H54 (cell line): ENCODE measurements at places on chromosomes 3 and 15.

- DNase-seq, result no peak
Measured at GRCh38 chr3:10568549-10568948, 63.2 kb upstream of the ATP2B2 start.

DNA sequence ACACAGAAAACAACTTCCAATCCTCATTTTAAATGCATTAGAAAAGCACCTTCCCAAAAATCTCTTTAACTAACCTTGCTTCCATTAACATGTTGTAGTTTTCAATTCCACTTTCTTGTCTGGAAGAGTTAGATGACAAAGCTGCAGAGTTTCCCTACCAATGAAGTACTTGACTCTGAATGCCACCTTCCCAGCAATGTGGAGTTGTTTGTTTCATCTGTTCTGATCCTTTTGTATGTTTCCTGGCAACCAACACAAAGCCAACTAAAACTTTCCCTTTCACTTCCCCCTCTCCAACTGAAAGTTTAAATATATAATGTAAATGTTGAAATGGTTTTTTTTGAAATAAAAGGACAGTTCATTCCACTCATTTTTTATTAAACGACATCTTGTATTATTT is at the start of gene WDR49:
TSS of gene WDR49 (minus strand) at position 183 of the 400 bp plus-strand sequence. CDS start 517 bp downstream, outside the sequence.
- DNase-seq, result no peak

GRCh38 chr15:40282147-40282868 is 556 bp downstream of the ANKRD63 start:
- DNase-seq, result no peak

- no peak for DNase-seq
Measured at GRCh38 chr3:48528754-48529153, 24.8 kb upstream of the SHISA5 start.

DNA sequence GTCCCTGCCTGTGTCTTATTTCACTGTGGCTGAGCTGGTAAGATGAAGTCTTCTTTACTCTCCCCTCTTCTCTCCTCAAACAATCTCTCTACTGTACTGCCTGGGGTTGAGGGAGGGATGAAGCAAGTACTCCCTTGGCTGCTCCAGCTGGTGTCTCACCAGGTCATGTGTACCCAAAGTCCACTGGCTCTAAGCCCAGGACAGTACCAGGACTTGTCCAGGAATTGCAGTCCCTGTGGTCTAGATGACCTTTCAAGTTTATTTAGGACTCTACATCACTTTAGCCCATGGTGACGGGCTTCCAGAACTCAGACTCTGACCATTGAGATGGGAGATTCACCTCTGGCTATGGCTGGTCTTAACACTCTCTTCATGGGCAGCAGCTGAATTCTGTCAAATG is 17.5 kb upstream of the SLC27A2 start:
- no peak for DNase-seq

- no peak for DNase-seq
Measured at GRCh38 chr3:71994203-71994602, 209.3 kb upstream of the PROK2 start.
